ENCODE measurements at places on chromosomes 13 and 19.

- no peak for DNase-seq
These were observed 1384.1 kb downstream of the UQCRFS1 start for GRCh38 chr19:27828829-27829228.

GRCh38 chr13:94394723-94395122 is 84.8 kb downstream of the DCT start:
- DNase-seq = no peak

- no peak for DNase-seq
These were observed 111.5 kb upstream of the ZNF507 start for GRCh38 chr19:32233885-32234284.

DNA sequence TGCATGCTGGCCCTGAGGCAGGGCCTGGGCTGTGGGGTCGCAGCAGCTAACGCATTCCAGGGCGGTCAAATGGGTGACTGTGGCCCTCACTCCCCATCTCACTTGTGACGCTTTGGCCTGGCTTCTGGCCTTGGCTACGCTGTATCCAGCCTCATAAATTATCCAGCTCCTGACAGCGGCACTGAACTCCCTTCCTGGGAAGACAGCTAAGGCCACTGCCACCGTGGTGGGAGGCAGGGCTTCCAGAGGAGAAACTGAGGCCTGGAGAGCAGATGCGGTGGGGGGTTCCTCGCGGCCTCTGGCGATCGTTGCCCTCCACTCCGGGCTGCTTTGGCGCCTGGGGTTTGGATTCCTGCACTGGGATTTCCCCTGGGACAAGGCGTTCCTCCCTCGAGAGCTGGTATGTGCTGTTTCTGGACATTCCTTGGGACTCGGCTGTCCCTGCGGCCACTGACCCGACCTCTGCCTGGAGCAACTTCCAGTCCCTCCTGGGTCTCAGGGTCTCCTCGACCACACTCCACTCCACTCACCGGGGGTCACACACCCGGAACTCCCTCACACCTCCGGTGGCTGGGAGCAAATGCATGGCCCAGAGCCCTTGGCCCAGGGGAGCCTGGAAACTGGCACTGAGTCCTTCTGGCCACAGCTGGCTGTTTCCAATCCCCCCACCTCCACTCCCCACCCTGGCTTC is 3.4 kb downstream of the TBXA2R start:
- DNase-seq = no peak

- DNase-seq = no peak
These were observed 795.9 kb upstream of the PCDH9 start for GRCh38 chr13:68026077-68026476.

GRCh38 chr13:110261166-110262081 is 45.5 kb downstream of the COL4A1 start:
- no peak for DNase-seq

DNA sequence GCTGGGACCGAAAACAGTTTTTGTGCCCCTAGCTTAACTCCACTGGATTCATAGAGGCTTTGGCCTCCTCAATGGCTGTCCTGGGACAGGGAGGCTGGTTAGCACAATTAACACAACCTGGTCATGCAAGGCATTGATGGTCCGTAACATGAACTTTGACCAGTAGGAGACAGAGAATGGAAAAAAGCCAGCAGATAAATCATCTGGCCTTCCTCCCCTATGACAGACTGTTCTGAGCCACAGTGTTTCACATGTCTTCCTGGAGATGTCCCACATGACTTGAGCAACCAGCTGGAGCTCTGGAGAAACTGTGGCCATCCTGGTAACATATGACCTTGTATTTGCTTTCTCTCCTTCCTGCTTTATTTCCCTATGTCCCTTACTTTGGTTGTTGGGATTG is 244.2 kb downstream of the UQCRFS1 start:
- DNase-seq = no peak

DNA sequence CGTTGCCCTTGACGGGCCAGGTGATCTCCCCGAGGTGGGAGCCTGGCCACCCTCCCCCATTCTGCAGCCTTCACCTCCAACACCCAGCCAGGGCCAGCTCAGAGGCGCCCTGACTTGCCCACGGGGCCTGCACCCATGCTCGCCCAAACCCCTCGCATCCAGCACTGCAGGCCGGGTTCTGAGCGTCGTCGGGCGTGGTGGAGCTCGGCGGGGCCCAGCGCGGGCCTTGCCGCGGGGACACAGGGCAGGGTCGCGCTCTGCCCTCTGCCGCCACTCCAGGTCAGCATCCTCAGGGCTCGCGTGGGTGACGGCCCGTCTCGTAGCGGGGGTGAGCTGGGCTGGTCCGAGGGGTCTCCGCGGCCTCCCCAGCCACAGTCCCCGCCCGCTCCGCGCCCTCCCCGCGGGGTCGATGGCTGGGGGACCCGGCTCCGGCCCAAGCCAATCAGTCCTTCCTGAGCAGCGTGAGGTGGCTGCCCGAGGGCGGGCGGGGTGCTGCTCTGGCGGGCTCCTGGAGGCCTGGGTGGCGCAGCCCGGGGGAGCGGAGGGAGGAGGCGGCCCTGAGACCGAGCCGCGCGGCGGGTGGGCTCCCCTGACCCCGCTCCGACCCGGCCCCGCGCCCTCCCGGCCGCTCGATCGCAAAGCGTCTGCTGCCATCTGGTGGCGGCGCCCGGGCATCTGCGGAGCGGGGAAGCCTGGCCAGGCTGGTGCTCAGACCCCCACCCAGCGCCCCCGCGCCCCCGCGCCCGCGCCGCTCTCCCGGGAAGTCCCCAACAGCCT is 61.4 kb downstream of the CCNE1 start:
- DNase-seq = peak; percentile 73

GRCh38 chr19:8491574-8491973 is 10.9 kb downstream of the PRAM1 start:
- DNase-seq = no peak

DNA sequence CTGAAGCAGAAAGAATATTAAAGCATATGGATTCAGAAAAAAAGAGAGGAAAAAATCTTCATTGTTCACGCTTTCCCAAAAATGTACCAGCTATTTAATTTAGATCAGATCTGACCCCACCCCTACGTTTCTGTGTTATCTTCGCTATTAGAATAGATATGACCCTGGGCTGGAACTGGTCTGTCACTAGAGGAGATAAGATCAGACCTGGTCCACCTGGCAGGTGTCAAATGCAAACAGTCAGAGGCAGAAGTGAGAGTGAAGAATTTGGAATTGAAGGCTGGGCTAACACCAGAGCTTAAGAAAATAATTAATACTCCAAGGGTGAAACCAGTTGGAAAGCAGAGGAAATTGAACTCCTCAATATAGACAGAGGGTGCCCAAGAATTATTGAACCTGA is 30.0 kb upstream of the MBNL2 start:
- DNase-seq = no peak

- DNase-seq = no peak
These were observed 34.6 kb downstream of the COL4A2 start for GRCh38 chr13:110341445-110342244.

GRCh38 chr13:80151016-80151415 is 189.9 kb downstream of the SPRY2 start:
- no peak for DNase-seq

DNA sequence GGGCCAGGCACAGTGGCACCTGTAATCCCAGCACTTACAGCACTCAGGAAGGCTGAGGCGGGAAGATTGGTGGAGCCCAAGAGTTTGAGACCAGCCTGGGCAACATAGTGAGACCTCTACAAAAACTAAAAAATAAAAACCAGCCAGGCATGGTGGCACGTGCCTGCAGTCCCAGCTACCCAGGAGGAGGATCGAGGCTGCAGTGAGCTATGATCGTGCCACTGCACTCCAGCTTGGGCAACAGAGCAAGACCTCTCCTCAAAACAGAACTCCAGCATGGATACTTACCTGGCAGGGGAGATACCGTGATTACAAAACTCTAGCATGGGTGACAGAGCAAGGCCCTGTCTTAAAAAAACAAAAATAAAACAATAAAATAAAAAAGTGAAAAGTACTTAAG is 95.3 kb downstream of the GJA3 start:
- DNase-seq = no peak

DNA sequence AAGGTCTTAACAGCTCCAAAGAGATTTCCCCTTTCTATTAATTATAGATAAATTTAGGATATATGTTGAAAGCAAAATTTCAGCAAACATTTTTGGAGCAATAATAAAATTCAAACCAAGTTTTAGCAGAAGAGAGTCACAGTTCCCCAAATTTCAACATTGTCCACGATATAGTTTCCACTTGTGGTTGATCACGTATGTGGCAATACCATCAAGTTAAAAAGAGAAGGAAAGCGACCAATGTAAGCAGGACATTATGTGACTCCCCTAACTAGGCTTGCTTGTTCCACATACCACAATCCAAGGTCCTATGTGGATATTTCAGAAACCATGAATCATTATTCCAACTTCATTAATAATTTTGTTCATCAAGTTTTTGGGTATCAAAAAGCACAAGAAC is 52.8 kb downstream of the ELF1 start:
- no peak for DNase-seq

- DNase-seq = no peak
These were observed 31.9 kb upstream of the CCNE1 start for GRCh38 chr19:29779921-29780320.

- no peak for DNase-seq
These were observed 15.7 kb upstream of the B3GNT3 start for GRCh38 chr19:17778968-17779929.

GRCh38 chr19:9932835-9933234 is 3.5 kb downstream of the OLFM2 start:
- DNase-seq = no peak

DNA sequence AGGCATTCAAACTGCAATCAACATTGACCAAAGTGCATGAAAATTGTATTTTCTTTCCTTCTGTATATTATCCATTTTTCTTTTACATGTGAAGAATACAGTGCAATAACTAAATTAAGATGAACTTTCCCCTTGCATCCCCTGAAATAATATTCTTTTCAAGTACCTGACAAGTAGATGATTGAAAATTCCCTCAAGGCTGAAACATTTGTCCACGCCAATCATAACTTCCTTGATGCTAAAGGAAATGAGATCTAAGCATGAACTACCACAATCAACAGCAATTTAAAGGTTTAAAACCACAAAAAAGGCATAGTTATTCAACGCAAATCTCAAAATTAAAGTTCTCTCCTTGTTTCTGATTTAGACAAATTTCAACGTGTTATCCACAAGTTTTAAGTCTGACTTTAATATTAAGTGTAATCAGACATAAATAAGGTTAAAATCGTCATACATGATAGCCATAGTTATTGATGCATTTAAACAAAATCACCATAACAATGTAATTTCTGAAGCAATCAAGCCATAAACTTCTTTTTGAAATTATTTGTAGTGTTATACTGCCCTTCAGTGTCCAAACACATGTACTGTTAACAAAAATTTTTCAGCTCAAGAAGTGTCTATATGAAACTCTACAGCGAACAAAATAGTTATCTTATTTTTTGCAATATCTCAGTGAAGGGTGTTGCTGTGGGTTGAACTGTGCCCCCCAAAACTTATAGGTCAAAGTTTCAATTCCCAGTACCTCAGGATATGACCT is 169.5 kb downstream of the DCLK1 start:
- no peak for DNase-seq

- no peak for DNase-seq
These were observed 1393.3 kb upstream of the ATXN8OS start for GRCh38 chr13:68714292-68714691.

GRCh38 chr19:41233748-41234240 is 14.8 kb downstream of the AXL start:
- DNase-seq = no peak

Measured in NCI-H2171 (cell line).